ENCODE measurements at places on chromosomes 1 and 21. TPM values are rescaled to one million over a fixed set of nuclear protein-coding genes. Genes with fewer than 3 reads are reported as not detected.

- no peak overlapping the region for H3K27ac ChIP-seq
- no peaks in the 10 kb centered on the region for H3K27me3 ChIP-seq
- H3K4me1 ChIP-seq = peaks cover 11% of the 10 kb centered on the region
Observed at GRCh38 chr1:167263344-167263743, 42.7 kb downstream of the POU2F1 start.

DNA sequence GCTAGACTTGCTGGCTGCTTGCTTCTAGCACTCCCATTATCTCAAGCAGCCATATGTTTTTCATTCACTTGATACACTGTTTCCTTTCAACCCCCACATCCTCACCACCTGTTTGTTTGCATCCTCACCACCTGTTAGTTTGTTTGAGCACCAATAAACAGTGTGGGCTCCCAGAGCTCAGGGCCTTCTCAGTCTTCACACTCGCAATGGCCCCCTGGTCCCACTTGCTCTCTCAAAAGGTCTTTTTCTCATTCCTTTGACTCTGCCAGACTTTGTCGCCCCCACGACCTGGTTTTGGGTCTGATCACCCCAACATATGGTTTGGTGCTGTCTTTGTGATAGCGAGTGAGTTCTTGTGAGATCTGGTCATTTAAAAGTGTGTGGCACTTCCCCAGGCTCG lies 6.2 kb upstream of the PADI4 start:
- no peaks in the 10 kb centered on the region for H3K4me1 ChIP-seq
- H3K27ac ChIP-seq = no peak overlapping the region
- no peak overlapping the region for H3K4me3 ChIP-seq
- DNase-seq = no peak
- H3K36me3 ChIP-seq = no peaks in the 10 kb centered on the region

GRCh38 chr1:21716169-21716568 lies 47.0 kb upstream of the RAP1GAP start:
- H3K36me3 ChIP-seq = peaks cover 74% of the 10 kb centered on the region
- no peak for DNase-seq
- no peaks in the 10 kb centered on the region for H3K4me1 ChIP-seq

DNA sequence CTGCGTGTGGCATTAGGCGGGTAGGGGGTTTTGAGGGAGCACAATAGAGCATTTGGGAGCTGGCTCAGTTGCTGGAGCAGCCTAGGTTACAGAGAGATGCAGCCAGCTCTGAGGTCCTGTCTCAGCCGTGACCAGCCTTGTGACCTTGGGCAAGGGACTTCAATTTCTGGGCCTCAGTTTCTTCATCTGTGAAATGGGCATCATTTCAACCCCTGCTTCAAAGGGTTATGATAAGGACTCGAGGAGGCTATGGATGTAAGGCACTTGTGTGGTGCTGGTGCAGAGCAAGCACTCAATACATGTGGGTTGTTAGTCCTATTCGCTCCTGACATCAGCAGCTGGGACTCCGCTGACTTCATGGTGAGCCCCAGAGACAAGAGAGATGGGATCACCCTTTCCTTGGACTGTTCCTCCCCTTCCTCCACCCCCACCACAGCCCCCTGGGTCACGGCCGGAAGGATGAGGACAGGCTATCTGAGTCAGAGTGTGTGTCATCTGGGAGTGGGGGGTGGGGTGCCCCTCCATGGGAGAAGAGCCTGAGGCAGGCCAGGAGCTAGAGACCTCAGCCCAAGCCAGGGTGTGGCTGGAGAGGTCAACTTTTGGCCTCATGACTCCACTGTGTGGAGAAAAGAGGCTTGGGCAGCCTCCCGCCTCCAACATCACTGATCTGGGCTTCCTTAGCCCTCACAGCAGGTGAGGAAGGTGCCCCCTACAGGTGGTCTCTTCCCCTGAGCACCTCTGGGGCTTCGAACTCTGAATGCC lies 71.4 kb upstream of the ZBTB40 start:
- H3K27me3 ChIP-seq = peaks cover 3% of the 10 kb centered on the region
- no peak overlapping the region for H3K4me3 ChIP-seq
- DNase-seq = no peak
- H3K36me3 ChIP-seq = no peaks in the 10 kb centered on the region
- H3K4me1 ChIP-seq = no peaks in the 10 kb centered on the region

DSCAM gene
- total RNA-seq = not detected

All from activated B cell treated with CpG ODN at 0.5 μM for 24 hours (primary cell).